ENCODE measurements at places on chromosomes 5 and 9. TPM values are rescaled to one million over a fixed set of nuclear protein-coding genes. Genes with fewer than 3 reads are reported as not detected.

- no peak for DNase-seq
Observed at GRCh38 chr9:71896761-71897160, 14.2 kb downstream of the ABHD17B start.

GRCh38 chr9:130873966-130874365, 22.6 kb downstream of the QRFP start:
- DNase-seq: no peak

The BHMT2 gene
- total RNA-seq: 18.3 TPM

The IFNA13 gene
- 8.2 TPM for total RNA-seq

The LCN15 gene
- 2.2 TPM for total RNA-seq

- no peak for DNase-seq
Observed at GRCh38 chr5:116502138-116502537, 72.5 kb downstream of the SEMA6A start.

DNA sequence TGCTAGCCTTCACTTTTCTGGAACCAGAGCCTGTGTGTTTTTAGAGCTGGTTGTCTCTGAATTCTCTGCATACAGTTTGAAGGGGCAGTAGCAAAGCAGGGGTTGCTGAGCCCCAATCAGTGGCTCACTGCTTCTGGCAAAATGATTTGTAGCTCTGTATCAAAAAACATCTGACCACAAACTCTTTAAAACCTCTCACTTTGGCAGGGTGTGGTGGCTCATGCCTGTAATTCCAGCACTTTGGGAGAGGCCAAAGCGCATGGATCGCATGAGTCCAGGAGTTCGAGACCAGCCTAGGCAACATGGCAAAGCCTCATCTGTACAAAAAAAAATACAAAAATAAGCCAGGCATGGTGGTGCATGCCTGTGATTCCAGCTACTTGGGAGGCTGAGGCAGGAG, 28.3 kb upstream of the APC start:
- no peak for DNase-seq

GRCh38 chr5:92769978-92770377, 811.0 kb downstream of the NR2F1-AS1 start:
- DNase-seq: no peak

- no peak for DNase-seq
Observed at GRCh38 chr5:115607935-115608334, 5.7 kb upstream of the TICAM2 start.

DNA sequence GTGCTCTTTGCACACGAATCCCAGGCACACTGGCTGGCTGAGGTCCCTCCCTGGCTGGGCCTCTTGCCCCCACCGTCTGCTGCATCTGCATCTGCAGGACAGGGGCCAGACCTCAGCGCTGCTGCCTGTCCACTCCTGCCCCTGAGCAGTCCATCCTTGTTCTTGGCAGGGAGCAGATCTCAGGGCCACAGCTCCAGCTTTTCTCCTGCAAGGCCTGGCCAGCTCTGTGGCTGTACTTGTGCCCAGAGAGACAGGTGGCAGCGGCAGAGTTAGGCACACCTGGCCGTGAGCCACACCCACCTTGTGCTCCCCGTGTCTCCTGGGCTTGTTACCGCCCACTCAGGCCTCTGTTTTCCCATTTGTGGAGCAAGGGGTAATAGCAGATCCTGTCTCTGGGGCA, 13.9 kb downstream of the NEK6 start:
- DNase-seq: no peak

- DNase-seq: no peak
Observed at GRCh38 chr9:27468462-27469110, 55.5 kb upstream of the IFNK start.

DNA sequence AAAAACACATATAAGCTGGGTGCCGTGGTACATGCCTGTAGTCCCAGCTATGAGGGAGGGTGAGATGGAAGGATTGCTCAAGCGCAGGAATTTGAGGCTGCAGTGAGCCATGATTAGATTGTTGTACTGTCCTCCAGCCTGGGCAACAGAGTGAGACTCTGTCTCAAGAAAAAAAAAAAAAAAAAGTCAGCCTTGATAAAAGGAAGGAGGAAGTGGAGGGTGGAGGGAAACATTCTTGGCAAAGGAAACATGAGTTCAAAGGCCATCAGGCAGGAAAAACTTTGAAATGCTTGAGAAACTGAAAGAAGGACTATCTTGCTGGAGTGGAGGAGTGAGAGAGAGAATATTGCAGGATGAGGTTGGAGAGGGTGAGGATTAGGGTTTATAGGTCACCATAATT, 18.3 kb upstream of the ANKHD1 start:
- no peak for DNase-seq

The SARDH gene
- 7.7 TPM for total RNA-seq

DNA sequence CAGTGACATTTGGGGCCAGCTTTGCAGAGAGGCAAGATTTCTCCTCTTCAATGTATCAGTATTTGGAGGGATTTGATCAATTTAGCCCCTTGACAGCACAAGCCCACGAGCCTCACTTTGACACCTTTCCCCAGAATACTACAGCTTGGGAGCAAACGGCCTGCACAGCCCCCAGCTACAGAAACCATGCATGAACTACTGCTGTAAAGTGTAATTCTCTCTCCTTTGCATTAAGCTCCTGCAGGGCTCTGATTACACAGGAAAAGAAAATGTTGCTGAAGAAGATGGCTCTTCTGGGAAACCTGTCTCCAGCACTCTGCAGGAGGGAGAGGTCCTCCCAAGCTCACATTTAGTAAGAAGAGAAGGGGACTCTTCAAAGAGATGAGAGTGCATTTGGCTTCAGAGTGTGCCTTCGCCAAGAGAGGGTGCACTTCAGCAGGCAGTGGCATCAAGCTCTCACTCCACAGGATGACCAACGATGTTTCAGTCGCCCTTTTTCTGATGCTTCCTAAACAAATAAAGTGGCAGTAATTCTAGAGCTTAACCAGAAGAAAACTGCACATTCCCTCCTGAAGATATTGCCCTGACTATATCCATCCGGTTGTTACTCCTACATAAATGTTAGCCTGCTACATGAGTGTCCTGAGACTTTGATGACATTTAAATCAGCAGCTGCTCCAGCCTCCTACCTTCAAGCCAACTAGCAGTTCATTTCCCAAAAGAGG, 272.2 kb downstream of the AUH start:
- peak; percentile 38 for DNase-seq

The FOXD4L3 gene
- 1.4 TPM for total RNA-seq

- DNase-seq: peak; percentile 39
Observed at GRCh38 chr9:119349351-119349825, 19.8 kb downstream of the BRINP1 start.

- DNase-seq: no peak
Observed at GRCh38 chr9:14311956-14312685, 1.8 kb downstream of the NFIB start.

DNA sequence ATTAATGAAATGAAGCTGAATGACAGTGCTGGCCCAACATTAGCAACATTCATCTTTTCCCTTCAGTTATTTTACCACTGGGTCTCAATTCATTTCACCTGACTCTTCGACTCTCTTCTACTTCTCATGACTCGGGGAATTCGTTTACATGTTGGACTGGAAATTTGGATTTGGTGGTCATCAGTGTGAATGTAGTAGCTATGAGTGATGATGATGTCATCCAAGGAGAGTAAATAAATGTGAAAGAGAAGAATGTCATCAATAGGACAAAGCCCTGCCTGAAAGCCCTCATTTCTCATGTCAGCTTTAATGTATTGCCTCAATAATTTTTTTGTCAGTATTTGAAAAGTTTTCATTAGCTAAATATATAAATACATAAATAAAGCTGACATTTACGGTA, 21.9 kb upstream of the CFAP95 start:
- no peak for DNase-seq

The FCN1 gene
- total RNA-seq: 3.6 TPM
